M059J (cell line): ENCODE measurements at places on chromosomes 1 and 21.

DNA sequence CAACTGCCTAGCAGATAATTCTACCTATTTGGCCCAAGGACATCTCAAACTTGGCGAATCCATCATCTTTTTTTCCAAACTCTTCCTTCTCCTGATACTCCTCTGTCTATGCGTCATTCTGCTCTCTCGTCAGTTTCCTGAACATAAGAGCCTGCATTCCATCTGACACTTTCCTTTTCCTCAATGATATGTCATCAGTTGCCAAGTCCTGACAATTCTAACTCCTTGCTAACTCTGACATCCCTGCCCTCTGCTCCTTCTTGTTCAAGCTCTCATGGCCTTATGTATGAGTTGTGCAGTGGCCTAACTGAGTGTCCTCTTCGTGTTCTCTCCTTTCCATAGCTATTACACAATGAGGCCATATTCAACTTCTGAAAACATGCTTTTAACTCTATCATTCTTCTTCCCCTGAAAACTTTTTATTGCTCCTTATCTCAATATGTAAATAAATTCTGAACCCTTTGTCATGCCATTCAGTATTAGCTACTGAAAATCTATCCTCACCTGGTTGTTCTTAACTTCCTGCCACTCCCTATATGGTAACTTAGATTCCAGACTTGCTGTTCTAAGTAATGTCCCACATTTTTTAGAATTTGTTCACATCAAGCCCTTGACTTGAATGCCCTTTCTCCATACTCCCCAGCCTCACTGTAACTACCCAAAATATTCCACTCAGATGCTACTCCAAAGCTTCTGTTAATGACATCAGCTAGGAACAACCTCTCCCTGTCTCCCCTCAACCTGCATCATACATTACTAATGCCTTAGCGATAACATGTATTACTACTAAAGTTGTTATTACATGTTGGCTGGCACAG lies 11.5 kb downstream of the PALMD start:
- peak; percentile 64 for DNase-seq

GRCh38 chr1:36503159-36503558 lies 20.4 kb upstream of the CSF3R start:
- no peak for DNase-seq

DNA sequence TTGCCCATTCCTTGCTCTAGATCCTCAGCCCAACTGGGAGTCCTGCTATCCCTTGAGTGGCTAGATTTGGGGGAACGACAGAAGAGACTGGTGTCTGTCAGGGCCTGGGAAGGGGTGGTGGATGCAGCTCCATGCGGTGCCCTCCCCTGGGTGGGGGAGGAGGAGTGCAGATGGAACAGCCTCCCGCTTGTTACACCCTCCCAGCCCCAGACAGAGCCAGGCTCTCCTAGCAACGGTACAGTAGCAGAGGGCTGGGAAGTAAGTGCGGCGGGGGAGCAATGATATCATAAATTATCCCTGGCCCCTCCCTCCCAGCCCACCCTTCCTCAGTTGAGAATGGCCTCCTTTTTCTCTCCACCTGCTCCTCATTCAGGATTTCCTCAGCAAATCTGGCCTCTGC lies 37.2 kb downstream of the RHBG start:
- no peak for DNase-seq

DNA sequence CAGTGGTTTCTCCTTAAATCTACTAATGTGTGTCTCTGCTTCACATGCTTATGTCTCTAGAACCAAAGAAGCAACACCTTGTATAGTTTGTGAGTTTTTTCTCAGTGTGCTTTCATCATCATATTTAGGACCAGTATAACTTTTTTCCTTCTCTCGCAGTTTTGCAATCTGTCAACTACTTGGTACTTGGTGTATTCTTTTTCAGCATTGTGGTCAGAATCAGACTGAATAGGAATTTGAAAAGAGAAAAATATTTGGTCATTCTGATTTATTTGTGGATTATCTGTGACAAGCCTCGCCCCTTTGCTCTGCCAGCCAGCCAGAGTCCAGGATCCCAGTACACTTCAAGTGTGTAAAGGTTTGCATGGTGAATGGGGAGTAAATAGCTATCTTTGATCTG lies 122.3 kb downstream of the C1orf21 start:
- DNase-seq, result no peak

GRCh38 chr1:232630047-232630893 lies at the start of gene SIPA1L2:
TSS of gene SIPA1L2 (minus strand) at chr1:232630133. CDS start at chr1:232515339, 114,794 bp downstream.
- DNase-seq, result peak; percentile 88

- DNase-seq, result peak; percentile 78
Observed at GRCh38 chr1:178267646-178268094, 173.8 kb downstream of the RASAL2 start.

- DNase-seq, result no peak
Observed at GRCh38 chr1:213286235-213286634, 235.2 kb downstream of the RPS6KC1 start.

GRCh38 chr1:58500043-58500442 lies 46.5 kb downstream of the OMA1 start:
- no peak for DNase-seq

- no peak for DNase-seq
Observed at GRCh38 chr1:112689196-112689841, 14.9 kb downstream of the MOV10 start.

DNA sequence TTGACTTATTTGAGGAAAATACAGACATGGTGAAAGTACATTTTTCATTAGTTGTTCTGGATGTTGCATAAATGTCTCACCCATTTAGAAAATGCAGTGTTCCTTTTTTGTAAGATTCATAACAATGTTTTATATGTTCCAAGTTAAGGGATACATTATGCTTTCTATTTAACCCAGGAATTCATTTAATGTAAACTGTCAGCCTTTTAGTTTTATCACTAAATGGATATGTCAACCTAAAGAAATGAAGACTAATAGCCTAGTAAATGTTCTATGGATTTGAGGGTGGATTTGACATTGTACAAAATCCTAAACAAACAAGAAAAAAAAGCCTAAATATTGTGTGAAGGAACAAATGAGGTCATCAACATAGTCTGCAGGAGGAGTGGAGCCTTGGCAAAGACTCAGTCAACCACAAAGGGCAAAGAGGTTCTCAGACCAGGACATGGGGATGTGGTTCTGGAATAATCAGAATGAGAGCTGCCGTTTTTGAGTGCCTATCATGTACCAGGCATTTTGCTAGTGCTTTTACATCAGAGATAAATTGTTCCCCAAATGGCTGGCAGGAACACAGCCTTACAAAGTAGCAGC lies 8.8 kb upstream of the INSL5 start:
- DNase-seq, result peak; percentile 64

DNA sequence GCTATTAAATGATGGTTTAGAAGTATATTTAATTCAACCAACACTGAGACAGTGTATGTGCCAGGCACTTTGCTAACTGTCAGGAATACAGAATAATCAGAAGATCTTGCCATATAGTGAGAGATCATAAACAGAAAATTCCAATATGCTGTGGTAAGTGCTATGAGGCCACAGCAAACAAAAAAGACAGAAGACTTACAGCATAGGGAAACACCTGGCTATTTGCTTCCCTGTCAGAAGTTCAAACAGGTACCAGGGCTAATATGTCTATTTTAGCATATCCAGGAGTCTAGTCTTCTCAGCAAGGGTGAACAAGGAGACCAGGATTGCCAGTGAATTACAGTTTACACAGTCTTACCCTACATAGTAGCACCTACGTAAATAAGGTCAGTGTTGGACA lies 30.4 kb downstream of the TRIT1 start:
- DNase-seq, result no peak

DNA sequence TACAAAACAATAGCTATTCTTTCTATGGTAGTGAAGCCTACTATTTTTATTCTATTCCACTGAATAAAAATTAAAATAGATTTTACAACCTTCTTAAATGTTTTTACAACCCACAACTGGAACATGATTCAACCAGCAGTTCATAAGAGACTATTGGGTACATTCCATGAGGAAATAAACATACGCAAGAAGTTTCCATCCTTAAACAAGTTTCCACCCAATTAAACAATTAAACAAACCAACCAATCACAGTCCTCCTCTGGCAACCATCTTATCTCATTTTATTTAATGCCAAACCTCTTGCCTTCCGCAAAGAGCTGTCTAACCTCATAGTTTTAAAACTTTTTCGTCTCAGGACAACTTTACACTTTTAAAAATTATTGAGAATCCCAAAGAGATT lies 239.0 kb downstream of the RGS7 start:
- DNase-seq, result peak; percentile 61

GRCh38 chr1:244645414-244645813 lies 7.5 kb upstream of the DESI2 start:
- no peak for DNase-seq

DNA sequence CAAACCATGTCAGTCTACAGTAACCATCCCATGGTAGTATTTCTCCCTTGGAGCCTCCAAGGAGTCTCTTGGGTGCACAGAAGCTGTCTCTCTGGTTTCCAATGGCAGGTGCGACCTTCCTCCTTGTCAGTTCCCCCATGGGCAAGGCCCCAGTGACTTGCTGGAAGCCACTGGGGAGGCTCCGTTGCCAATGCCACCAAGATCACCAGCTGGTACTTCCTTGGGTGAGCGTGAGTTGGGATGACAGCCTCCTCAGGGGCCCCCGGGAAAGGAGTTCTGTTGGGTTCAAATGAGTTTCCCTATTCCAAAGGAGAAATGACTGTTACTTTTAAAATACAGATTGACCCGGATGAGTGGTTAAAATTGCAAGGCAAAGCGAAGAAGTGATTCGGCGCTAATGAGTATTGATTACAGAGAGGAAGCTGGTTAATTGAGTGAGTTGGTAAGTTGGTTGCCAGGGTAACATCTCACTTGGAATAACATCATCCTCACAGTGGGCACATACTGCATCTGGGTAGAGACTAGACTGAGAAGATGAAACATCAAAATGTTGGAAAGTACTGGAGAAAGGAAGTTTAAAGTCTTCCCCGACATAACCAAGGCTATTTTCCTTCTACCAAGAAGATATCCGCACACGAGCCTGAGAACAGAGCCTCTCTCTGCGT lies 53.0 kb upstream of the LAPTM5 start:
- no peak for DNase-seq

- DNase-seq, result no peak
Observed at GRCh38 chr1:178092878-178093493, 918 bp upstream of the RASAL2 start.

GRCh38 chr1:181083842-181084605 lies 4.5 kb upstream of the IER5 start:
- peak; percentile 68 for DNase-seq

- DNase-seq, result no peak
Observed at GRCh38 chr1:43007377-43008114, 48.9 kb upstream of the SLC2A1 start.

- DNase-seq, result no peak
Observed at GRCh38 chr1:189180057-189180456, 1297.6 kb downstream of the BRINP3 start.

DNA sequence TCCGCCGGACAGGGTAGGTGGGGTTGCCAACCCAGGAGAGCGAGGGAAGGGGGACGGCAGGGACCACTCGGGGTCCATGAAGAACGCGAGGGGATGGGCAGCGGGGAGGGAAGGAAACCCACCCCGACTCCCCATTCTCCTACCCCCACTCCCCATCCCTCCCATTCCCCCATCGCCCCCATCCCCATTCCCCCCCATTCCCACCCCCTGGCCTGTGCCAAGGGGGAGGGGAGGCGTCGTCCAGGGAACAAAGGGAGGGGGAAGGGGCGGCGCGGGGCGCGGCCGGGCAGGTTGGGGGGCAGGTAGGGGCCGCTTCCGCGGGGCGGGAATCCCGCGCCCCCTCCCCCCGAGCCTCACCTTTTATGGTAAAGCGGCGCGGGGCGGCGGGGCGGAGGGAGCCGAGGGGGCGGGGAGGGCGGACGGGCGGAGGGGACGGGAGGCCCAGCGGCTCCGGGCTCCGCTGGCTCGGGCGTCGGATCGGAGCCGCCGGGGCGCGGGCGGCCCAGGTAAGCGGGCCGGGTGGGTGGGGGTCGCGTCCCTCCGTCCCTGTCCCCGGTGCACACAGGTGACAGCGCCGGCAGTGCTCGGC lies at the start of gene FBLIM1:
Gene FBLIM1, plus strand, starts transcription at position 453 of the 589 bp plus-strand sequence. CDS start 6,189 bp downstream, outside the sequence.
- DNase-seq, result peak; percentile 36

GRCh38 chr21:28751176-28751575 lies 241.5 kb downstream of the LTN1 start:
- no peak for DNase-seq

- DNase-seq, result no peak
Observed at GRCh38 chr1:110489406-110489805, 29.6 kb downstream of the KCNA10 start.

GRCh38 chr1:231411036-231411531 lies 11.0 kb downstream of the EGLN1 start:
- DNase-seq, result no peak

- DNase-seq, result peak; percentile 21
Observed at GRCh38 chr1:14782741-14783591, 184.5 kb downstream of the KAZN start.

DNA sequence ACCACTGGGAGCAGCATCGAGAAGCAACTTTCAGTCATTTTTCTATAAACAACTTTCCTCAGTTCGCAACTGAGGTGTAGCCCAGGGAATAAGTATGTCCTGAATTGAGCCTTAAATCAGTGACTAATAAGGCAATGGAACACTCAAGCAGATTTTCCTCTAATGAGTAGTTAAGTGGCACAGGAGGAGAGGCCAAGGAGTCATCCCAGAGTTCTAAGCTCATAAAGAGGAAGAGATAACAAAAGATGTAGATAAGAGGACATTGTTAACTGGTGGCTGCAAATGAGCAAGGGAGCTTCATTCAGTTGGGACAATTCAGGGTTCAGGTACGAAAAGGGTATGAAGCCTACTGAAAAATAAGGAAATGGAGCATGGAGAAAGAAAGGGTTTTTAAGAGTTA lies 64.5 kb downstream of the LRRC40 start:
- DNase-seq, result peak; percentile 40

- no peak for DNase-seq
Observed at GRCh38 chr1:245773344-245773743, 618.6 kb downstream of the KIF26B start.

DNA sequence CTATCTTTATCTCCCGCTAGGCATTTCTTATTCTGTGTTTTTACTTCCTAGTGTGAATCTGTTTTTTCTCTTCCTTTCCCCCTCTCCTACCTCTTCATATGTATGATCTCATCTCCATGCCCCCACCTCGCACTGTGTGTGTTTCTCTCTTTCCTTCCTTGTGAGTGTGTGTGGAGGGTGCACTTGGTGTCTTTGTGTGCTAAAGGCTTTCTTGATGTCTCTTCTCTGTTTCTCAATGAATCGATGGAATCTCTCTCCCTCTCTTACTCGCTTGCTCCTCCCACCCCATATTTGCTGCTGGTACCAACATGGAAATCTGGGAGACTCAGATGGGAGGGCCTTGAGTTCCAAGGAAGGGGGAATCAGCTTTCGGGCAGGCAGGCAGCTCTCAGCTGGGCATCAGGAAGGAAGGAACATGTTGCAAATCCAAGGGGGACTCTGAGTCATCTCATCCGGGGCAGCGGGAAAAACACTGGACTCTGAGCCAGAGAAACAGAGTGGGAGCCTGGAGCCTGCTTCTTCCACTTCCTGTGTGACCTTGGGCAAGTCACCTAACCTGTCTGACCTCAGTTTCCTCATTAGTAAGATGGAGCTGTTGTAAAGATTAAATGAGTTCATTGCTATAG lies 147.5 kb downstream of the PTPRU start:
- DNase-seq, result peak; percentile 63

- no peak for DNase-seq
Observed at GRCh38 chr1:55444667-55445066, 229.5 kb upstream of the USP24 start.
